Left kidney (tissue), 8 donors: ENCODE measurements at places on chromosomes 3 and 15. TPM values are rescaled to one million over a fixed set of nuclear protein-coding genes. Genes with fewer than 3 reads are reported as not detected.

DNA sequence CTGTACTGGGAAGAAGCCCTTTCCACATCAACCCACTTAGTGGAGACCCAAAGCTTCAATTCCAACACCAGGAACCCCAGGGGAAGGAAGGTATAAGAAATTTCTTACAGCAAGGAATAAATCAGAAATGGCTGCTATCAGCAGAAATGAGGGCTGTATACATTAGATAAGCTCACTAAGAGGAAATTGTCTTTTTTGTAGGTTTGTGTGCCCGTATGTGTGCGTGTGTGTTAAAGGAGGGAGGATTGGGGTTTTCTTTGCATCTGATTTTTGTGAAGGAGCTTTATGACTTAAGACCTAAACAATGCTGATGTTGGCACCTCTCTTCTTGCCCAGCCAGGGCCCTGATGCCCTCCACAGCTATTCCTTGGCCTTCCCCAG is 18.6 kb downstream of the ARRDC4 start:
- no peak for DNase-seq

DNA sequence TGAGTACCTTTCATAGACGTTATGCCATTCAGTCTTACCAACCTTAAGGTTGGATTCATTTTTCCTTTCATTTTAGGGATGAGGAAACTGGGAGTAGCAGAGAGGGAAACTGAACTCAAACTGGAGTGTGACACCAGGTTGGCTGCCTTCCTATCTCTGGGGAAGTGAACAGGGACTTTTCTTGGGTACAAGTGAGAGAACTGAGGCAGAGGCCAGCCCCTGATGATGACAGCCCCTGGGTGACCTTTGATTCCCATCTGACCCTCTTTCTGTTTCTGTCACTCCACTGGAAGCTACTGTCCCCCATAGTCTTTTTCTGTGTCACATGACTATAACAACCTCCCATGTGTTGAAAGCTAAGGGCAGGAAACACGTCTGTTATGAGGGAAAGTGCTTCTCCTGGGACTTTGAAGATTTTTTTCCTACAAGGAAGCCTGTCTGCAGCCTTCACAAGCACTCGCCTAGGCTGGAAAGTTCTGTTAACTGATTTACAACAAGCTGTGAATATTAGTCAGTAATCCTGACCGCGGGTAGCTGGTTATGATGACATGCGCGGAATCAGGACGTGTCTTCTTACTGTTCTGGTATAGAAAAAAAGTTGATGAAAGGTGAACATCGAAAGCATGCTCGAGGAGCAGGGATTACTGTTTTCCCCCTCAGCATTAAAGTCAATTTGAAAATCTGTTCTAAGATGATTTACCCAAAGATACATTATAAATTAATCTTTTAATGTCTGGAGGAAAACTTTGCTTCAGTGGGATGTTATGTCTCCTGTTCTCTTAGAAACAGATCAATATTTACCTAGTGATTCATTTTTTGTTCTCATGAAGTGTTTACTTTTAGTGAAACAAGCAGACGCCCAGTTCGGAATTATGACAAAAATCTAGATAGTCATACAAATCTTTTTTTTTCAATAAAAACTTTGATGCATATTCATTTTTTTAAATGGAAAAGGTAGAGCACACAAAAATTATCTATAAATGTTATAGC is 31.5 kb downstream of the ABHD2 start:
- DNase-seq, result no peak

DNA sequence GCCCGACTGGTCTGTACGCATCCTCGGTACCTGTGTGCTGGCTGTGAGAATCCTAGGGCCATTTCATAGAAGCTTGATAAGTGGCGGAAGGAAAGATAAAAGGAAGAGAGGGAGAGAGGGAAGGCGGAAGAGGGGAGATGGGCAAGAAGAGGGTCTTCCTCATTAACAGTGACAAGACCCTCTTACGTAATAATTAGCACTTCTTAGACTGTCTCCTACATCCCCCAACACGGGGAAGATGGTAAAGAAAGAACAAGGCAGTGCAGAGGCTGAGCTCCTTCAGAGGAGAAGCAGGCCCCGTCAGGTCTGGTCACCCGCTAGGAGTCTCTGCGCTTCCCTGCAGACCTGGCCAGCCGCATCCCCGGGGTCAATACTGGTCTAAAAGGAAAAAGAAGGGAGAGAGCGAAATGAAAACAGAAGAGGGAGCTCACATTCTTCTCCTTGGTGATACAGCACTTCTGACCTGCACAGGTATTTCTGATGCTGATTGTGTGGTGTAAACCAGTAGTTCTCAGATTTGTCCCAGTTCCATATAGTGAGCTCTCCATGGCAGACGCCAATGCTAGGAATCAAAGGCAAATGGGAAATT is 19.0 kb upstream of the FAM240A start:
- no peak for DNase-seq

GRCh38 chr3:43053291-43053690 is 52.6 kb downstream of the POMGNT2 start:
- no peak for DNase-seq

GRCh38 chr3:12121466-12121865 is 37.2 kb downstream of the TIMP4 start:
- no peak for DNase-seq

DNA sequence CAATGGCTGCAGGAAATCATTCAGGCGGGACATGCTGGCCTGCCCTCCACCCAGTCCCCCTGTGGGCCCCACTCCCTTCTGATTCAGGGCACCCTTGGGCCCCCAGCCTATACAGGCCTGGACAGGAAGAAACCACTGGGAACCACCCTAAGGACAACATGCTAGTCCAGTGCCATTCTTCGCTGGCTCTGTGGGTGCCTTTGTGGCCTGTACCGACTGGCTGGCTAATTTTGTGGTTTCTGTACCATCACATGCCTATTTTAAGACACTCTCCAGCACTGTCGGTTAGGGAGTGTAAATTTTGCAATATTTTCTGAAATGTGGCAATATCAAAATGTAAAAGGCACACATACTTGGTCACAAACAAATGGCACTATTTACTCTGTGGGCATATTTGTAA is 61.4 kb upstream of the POLG start:
- no peak for DNase-seq

GRCh38 chr3:94349310-94349878 is 286.5 kb downstream of the NSUN3 start:
- no peak for DNase-seq

DNA sequence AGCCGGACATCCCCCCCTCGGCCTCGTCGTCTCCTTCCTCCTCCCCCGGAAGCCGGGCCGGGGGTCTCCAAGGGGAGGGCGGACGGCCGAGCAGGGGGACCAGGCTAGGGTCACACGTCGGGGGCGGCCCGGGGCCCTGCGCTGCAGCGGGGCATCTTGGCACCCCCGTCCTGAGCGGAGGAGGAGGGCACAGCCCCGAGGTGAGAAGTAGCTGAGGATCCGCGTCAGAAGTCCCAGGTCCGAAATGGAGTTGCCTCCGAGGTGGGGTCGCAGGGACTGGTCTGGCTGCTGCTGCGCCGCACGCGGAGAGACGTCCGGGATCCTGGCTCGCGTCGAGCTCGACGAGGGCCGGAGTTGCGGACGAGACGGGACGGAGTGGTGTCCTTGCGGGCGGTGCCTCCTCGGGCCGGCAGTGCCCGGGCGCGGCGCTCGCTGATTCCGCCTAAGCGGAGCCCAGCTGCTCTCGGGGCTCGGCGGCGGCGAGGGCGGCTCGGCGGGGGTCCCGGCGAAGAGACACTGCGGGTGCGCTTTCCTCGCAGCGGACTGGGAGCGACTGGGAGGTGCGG is at the start of gene ADCY5:
ADCY5 (minus strand) TSS at position 555 of the 566 bp plus-strand sequence; CDS start at position 10, 545 bp downstream.
- DNase-seq, result no peak

GRCh38 chr3:21894459-21895340 is 143.7 kb upstream of the ZNF385D start:
- DNase-seq, result peak; percentile 22

DNA sequence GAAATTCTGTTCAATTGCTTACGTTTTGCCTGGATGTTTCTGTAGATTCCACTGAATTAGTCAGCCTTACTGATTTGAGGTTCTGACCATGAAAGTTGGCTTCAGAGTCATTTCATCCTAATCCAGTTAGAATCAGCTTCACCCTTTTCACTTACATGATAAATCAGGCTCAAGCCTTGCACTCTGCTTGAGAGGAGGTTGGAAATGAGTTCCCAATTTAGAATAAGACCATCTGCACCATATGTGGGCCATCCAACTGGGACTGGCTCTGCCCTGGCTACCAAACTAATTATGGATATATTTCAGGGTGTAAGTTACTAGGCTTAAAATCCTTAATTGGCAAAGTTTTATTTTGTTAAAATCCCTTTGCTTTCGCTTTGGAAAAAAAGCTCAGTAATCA is 255.7 kb downstream of the CHL1 start:
- no peak for DNase-seq

DNA sequence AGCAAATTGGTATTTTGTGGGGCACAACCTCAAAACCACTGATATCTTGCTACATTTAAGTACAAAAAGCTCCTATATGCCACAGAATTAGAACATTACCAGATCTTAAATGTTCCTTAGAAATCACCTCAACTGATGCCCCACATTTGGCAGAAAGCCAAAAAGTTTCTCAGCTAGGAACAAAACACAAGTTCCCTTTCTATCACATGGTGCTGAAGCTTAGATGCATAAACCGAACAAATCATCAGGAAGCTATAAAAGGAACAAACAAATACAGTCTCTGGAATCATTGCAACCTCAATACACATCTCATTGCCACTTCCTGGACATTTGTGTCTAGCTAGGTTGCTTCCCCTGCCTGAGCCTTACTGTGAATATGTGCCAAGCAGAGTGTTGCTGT is 492.6 kb downstream of the LPP start:
- peak; percentile 3 for DNase-seq

- DNase-seq, result no peak
Measured at GRCh38 chr15:78023865-78024518, 53.5 kb downstream of the TBC1D2B start.

DNA sequence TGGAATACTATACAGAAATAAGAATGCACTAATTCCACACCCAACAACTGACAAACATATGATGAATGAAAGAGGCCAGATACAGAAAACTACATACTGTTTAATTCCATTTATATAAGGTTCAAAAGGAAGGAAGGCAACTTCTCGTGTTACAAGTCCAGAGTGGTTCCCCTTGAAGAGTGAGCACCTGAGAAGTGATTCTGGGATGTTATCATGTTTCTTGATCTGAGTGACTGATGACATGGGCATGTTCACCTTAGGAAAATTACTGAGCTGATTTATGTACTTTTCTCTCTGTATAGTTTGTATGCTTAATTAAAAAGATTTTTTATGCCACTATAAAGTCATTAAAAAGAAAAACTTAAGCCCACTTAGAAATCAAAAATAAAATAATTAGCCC is 13.6 kb downstream of the CCDC12 start:
- no peak for DNase-seq

GRCh38 chr15:89179966-89180875 is 41.2 kb downstream of the RLBP1 start:
- no peak for DNase-seq

DNA sequence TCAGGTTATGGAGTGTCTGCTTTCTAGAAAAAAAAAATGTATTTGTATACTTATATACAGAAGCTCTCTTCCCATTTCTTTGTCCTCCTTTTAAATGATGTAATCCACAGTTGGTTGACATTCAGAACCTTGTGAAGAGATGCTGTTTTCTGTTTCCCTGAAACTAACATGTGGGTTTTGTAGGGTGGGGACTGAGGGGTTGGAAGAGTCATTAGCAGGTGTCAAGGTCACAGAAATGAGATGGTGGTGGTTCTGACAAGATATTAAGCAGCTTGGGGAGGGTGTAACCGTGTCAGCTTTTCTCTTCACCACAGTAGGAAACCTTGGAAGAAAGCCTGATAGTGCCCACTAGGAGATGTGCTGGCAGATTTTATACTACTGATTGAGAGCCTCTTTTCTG is 2.4 kb downstream of the RASA2 start:
- no peak for DNase-seq

GRCh38 chr3:134793562-134793961 is 1.5 kb upstream of the EPHB1 start:
- no peak for DNase-seq

- DNase-seq, result no peak
Measured at GRCh38 chr3:30308131-30308530, 298.3 kb upstream of the TGFBR2 start.

- DNase-seq, result peak; percentile 53
Measured at GRCh38 chr3:56923526-56924224, 121.9 kb upstream of the ARHGEF3 start.

DNA sequence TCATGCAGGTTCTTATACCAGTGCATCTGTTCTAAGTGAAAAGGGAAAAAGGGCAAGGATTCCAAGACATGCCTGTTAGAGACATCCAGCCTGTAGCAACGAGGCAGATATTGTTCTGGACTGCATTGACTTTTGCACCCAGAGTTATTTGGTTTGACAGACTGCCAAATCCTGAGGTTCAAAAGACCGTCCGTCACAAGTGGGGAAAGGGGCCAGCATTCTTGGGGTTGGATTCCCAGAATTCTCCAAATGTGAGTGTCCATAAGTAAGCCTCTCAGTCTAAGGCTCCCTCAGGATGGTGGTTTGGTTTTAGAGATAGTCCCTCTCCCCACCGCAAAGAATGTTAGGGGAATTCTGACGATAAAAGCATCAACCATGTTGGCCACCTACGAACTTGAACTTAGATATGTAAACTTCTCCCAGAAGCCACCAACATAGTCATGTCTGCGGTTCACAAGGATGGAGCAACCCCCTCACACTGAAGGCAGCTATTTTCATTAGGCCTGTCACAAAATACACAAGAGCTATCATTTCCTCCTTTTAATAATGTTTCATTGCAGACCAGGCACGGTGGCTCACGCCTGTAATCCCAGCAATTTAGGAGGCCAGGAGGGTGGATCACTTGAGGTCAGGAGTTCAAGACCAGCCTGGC is 13.6 kb upstream of the LACTB start:
- no peak for DNase-seq

DNA sequence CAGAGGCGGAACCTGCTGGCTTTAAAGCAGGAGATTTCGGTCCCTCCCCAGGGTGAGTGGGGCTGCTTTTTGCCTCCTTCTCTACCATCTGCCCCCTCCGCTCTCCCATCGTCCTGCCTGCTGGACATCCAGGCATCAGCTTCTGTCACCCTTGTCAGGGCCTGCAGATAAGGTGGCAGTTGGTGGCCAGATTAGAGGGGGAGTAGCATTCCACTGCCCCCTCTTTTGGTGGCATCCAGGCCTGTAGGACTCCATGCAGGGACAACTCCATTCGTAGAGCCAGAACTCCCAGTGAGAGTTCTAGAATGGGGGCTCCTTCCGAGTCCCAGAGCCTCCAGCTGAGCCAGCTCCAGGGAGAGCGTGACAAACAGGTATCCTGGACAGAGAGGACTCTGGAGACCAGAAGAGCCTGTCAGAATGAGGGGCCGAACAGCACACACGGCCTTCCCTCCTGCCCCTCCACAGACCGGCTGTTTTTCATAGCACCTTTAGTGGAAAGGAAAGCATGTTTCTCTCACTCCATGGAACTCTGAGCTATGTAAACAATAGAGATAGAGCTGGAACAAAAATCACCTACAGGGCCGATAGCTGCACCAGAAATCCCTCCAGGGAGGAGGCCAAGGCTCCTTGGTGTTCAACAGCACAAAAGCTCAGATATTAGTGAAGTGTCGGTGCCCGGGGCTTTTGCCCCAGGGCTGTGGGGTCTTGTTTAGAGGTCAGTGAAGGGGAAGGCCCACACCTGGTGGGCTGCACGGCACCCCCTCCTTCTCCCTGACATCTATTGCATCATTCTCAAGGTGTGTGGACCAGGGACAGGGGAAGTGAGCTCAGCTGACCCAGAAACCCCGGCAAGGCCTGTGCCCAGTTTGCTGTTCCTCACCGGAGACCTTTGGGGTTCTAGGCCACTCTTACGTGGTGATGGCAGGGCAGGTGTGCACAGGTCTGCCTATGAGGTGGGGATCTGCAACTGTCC is 34.2 kb downstream of the MAGEF1 start:
- DNase-seq, result no peak

Gene FAM227B
- polyA plus RNA-seq, result 18.8 TPM

Gene SERP1
- 120 TPM for polyA plus RNA-seq

Gene STAC
- 12.5 TPM for polyA plus RNA-seq

Gene CD80
- polyA plus RNA-seq, result 0.20 TPM

Gene C3orf85
- polyA plus RNA-seq, result 17.9 TPM

Gene PRR20G
- not detected for polyA plus RNA-seq

Gene HIGD2B
- not detected for polyA plus RNA-seq
